ENCODE measurements at places on chromosomes 1 and 21. TPM values are rescaled to one million over a fixed set of nuclear protein-coding genes. Genes with fewer than 3 reads are reported as not detected.

OLFML3 gene
- 10.8 TPM for total RNA-seq

TSEN15 gene
- total RNA-seq, result 16.9 TPM

C1orf141 gene
- not detected for total RNA-seq

ESRRG gene
- total RNA-seq, result 0.47 TPM

CD1B gene
- total RNA-seq, result not detected

GPR25 gene
- total RNA-seq, result 0.08 TPM

KPNA6 gene
- total RNA-seq, result 22.8 TPM

FMO1 gene
- 0.33 TPM for total RNA-seq

KRTAP13-3 gene
- total RNA-seq, result not detected
